NCI-H2029 treated with DMSO at 0.1 percent for 48 hours (cell line): ENCODE measurements at places on chromosomes 6 and 20.

GRCh38 chr20:17616480-17617211 is 46.8 kb downstream of the DSTN start:
- DNase-seq: no peak

- no peak for DNase-seq
Observed at GRCh38 chr6:104087765-104088164, 772.0 kb downstream of the HACE1 start.

DNA sequence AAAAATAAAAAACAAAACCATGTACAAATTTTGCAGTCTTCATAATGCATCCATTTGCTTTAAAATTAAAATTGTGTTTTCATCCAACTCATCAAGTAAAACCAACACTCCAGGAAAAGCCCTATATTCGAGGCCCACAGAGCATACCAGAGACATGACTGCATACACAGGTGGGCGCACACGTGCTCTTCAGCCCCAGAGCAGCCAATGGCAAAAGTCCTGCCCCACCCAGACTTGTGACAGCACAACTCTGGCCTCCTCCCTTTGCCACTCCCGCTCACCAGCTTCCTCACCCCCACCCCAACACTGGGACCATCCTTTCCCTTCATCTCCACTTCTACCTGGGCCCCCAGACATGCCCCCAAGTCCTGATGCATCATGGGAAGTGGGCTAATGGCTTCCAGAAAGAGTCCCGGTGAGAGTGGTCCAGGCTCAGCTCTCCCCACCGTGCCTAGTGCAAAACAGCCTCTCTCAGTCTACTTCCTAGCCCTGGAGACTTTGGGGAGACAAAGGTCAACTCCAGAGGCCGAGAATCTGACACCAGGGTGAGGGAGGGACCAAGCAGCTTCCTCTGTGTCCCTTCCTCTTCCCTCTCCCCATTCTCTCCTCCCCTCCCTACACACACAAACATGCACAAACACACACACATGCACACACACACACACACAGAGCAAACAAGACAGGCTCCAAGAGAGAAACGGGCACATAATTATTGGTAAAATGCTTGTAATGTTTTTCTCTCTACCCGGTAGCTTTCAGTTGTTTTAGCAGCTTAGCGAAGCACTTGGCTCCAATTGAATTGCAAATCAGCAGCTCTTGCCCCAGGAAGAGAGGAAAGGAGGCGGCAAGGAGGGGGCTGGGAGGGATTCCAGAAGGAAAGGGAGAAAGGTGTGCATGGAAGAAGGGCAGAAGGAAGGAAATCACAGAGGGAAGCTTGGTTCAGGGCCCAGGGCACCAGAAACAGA is 14.3 kb downstream of the GRM4 start:
- DNase-seq: peak; percentile 15

DNA sequence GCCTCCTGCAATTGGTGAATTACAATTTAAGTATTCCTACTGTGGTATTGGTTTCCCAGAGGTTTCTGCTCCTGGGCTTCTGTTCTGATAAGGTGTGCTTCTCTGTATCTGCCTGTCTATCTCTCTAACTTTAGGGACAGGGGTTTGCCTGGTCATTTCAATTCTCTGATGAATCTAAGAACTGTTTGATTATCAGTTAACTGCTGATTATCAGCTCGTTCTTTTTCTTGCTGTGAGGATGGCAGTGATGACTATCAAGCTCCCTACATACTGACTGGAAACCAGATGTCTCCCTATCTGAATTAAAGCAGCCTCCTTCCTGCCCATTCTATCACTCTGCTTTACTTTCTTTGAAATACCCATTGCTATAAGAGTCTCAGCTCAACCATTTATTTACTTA is 120.5 kb downstream of the INSM1 start:
- no peak for DNase-seq

- no peak for DNase-seq
Observed at GRCh38 chr6:45990162-45990561, 25.5 kb downstream of the CLIC5 start.

GRCh38 chr6:40722553-40723258 is 135.5 kb upstream of the LRFN2 start:
- DNase-seq: no peak

- no peak for DNase-seq
Observed at GRCh38 chr6:3500262-3501014, 43.6 kb upstream of the SLC22A23 start.

DNA sequence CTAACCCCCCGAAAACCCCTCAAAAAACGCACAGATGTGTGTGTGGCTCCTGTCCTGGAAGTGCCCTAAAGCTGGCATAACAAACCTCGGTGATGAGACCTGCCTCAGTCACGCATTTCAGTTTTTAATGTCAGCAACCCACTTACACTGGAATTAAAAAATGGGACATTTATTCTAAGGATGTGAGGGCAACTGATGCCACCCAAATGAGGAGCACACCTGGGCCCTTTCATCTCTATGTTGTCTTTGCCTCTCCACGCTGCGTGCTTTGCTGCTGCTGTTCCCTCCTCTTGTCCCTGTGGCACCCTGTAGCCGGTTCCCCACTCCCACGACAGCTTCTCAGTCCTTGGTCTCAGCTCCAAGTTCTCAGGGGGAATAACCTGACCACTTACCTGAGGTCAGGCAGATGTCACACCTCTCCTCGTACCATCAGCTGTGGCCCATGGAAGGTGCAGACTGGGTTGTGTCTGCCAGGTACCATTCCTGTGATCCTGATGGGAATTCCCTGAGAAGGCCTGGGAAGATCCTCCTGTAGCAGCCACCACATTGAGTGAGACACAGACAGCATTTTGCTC is 134.2 kb upstream of the THBS2 start:
- no peak for DNase-seq

DNA sequence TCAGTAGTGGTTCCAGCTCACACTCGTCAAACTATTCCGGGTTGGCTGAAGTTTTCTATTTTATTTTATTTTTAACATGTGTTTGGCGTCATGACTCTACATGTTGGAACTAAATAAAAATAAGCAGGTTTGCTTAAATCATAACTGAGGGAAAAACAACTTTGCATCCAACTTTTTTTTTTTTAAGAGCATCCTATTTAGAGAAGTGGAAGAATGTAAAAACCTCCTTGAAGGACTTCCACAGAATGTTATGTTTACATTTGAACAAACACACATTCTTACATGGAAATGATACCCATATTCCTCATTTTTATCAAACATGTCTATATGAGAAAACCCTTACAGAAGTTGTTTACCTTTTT is 659 bp downstream of the PRDM1 start:
- DNase-seq: no peak

- no peak for DNase-seq
Observed at GRCh38 chr6:135906972-135907465, 55.5 kb downstream of the PDE7B start.

DNA sequence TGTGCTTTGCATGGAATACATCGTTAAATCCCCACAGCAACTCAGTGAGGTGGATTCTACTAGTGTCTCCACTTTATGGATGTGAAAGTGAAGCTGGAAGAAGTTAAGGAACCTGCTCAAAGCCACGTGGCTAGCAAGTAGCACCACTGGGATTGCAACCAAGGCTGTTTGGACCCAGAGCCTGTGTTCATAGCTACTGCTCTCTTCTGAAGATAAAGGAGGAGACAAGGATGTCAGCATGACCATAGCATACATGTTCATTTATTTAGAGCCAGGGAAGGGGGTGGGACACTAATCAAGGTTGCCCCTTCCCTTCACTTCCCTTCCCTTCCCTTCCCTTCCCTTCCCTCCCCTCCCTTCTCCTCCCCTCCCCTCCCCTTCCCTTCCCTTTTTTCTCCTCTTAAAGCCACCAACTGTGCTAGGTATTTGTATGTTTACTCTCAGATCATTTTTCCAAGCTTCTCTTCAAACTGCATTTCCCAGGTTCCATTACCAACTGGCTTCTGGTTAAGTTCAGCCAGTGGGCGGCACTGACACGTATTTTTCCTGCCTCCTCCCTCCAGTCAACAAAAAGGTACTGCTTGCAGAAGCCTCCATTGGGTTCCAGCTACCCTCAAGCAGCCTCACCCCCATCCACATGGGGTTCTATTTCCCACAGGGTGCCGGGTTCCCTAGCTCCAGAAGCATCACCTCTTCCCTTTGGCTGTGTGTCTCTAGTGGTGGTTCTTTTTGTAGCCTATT is 134.9 kb downstream of the BCAS1 start:
- DNase-seq: no peak

- peak; percentile 65 for DNase-seq
Observed at GRCh38 chr6:149235130-149235561, 82.4 kb upstream of the TAB2 start.

DNA sequence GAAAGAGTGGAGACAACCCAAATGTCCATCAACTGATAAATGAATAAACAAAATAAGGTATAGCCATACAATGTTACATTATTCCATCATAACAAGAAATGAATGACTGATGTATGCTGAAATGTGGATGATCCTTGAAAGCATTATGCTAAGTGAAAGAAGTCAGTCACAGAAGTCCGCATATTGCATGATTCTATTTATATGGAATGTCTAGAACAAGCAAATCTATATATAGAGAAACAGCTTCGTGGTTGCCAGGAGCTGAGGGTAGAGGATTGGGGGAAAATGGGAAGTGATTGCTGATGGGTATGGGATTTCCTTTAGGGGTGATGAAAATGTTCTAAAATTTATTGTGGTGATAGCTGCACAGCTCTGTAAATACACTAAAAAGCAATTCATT is 196.8 kb downstream of the ATXN1 start:
- DNase-seq: no peak
